ENCODE measurements at places on chromosomes 4 and X.

- no peak overlapping the region for H3K27ac ChIP-seq
- no peaks in the 10 kb centered on the region for H3K27me3 ChIP-seq
- no peak overlapping the region for H3K4me3 ChIP-seq
- no peaks in the 10 kb centered on the region for H3K4me1 ChIP-seq
Measured at GRCh38 chr4:187715466-187715865, 280.1 kb upstream of the ZFP42 start.

DNA sequence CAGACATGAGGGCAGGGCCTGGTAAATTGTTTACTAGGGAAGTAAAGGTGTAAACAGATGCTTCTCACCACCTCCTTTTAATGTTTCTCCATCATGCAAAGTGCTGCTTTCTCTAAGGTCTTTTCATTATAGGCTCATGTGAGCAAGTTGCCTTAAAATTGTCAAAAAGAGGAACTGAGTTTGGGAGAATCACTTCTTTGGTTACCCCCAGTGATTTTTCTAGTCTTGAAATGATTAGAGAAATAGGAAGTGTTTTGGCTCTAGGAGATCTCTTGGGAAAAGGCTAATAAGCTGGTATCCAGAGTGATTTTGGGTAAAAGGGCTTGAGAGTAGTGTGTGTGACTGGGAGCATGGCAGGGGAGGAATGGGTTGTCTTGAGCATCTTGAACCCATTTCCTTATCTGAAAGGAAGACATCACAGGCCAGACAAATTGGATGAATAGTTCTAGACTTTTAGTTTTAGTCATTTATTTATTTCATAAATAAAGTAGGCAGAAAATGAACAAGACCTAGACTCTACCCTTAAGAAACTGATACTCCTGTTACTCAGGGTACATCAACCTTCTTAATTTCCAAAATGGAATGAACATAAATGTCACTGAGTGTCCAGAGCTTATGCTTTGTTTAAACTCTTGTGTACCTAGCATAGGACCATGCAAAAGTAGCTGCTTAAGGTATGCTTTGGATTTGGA, 14.2 kb downstream of the GRPR start:
- H3K4me1 ChIP-seq: no peaks in the 10 kb centered on the region
- H3K4me3 ChIP-seq: no peak overlapping the region
- no peak overlapping the region for H3K27ac ChIP-seq
- no peaks in the 10 kb centered on the region for H3K27me3 ChIP-seq
- no peak for DNase-seq
- H3K36me3 ChIP-seq: no peaks in the 10 kb centered on the region

DNA sequence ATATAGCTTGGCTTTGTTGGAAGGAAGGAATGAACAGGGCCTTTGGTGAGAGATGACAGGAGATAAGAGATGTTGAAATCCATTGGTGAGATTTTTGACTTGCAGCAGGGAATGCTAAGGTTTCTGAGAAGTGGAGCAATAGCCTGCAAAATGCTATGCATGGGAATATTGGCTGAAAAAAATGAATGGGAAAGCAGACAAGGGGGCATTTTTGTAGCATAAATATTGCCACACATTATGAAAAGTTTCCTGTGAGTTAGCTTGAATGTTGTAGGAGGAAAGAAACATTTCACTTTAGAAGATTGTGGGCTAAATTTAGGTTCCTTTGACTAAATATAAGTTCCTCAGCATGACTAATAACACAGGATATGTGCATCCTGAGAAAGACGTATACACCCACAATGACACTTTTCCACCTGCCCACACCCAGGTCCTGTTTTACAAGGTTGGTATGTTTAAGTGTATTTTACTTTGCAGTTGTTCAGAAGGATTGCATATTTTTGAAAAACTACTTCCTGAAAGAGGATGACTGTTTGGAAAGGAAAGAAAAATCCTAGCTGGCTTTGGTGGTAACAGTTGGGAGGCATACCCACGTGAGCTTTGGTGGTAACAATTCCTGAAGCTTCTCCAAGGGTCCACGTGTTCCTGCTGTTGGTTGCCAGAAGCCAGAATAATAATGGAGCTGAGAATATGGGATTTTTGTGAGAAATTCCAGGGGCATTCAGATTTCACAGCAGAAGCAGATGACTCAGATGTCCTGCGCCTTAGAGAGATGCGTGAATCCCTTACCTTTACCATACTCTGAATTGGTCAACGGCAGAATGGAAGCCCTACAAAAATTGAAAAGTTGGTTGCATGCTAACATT, 28.5 kb downstream of the PHEX start:
- DNase-seq: no peak
- H3K27ac ChIP-seq: no peak overlapping the region
- H3K4me1 ChIP-seq: peaks cover 3% of the 10 kb centered on the region
- H3K36me3 ChIP-seq: no peaks in the 10 kb centered on the region

DNA sequence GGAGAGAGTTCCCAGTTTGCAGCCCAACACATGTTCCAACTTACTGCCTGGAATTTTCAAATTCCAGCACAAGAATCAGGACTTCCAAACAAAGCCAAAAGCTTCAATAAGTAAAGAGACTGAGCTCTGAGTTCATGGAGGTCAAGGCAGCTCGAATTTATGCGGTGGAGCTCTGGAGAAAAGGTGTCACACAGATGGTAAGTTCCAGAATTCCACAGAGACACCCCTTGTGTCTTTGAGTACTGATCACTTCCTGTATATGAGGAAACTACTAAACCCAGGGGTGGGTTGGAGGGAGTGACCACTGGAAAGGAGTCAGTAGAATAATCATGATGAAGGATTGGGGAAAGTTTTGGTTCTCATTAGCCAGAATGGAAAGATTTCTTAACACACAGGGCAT, 118.5 kb upstream of the GUCY1A1 start:
- no peak overlapping the region for H3K27ac ChIP-seq
- H3K4me3 ChIP-seq: no peak overlapping the region
- DNase-seq: no peak
- no peaks in the 10 kb centered on the region for H3K36me3 ChIP-seq
- H3K4me1 ChIP-seq: peaks cover 6% of the 10 kb centered on the region
- no peaks in the 10 kb centered on the region for H3K27me3 ChIP-seq

- no peaks in the 10 kb centered on the region for H3K36me3 ChIP-seq
- no peak overlapping the region for H3K4me3 ChIP-seq
- H3K27ac ChIP-seq: no peak overlapping the region
- no peaks in the 10 kb centered on the region for H3K27me3 ChIP-seq
- H3K4me1 ChIP-seq: no peaks in the 10 kb centered on the region
Measured at GRCh38 chr4:18291256-18291655, 269.7 kb upstream of the LCORL start.

DNA sequence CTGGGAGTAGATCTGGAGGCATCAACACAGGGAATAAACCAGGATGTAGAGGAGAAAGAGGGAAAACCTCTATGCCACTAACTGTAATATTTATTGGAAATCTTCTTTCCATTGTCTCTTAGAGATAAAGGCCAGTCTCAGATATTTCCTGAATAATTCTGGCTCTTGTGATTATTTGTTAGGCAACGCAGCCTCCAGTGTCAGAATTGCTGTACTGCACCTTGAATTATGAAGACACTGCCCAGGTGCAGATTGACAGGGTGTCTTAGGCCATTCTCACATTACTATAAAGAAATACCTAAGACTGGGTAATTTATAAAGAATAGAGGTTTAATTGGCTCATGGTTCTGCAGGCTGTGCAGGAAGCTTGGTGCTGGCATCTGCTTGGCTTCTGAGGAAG, 100.7 kb upstream of the ZDHHC15 start:
- no peaks in the 10 kb centered on the region for H3K4me1 ChIP-seq
- no peak overlapping the region for H3K27ac ChIP-seq
- H3K27me3 ChIP-seq: no peaks in the 10 kb centered on the region
- H3K36me3 ChIP-seq: no peaks in the 10 kb centered on the region
- H3K4me3 ChIP-seq: no peak overlapping the region

DNA sequence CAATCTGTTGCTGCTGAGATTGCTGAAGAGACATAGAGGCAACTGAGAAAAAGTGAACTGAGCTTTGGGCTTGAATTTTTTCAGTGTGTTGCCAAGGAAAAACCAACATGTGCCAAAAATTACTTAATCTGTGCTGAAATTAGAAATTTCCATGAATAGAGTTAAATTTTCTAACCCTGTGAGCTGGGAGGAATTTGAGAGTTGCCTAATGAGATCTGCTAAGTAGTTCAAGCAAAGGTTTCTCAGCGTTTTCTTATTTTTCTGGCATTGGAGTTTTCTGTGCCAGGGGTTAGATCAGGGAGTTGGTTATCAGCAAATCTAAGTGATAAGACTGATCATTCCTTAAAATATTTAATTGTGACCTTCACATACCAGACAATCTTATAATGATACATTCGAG, 457.5 kb upstream of the GNPDA2 start:
- DNase-seq: no peak
- H3K27ac ChIP-seq: no peak overlapping the region
- H3K4me3 ChIP-seq: no peak overlapping the region
- no peaks in the 10 kb centered on the region for H3K4me1 ChIP-seq
- H3K36me3 ChIP-seq: no peaks in the 10 kb centered on the region
- H3K27me3 ChIP-seq: no peaks in the 10 kb centered on the region

- H3K4me3 ChIP-seq: no peak overlapping the region
- no peak for DNase-seq
- H3K36me3 ChIP-seq: no peaks in the 10 kb centered on the region
Measured at GRCh38 chr4:118942465-118942864, 53.8 kb downstream of the SYNPO2 start.

DNA sequence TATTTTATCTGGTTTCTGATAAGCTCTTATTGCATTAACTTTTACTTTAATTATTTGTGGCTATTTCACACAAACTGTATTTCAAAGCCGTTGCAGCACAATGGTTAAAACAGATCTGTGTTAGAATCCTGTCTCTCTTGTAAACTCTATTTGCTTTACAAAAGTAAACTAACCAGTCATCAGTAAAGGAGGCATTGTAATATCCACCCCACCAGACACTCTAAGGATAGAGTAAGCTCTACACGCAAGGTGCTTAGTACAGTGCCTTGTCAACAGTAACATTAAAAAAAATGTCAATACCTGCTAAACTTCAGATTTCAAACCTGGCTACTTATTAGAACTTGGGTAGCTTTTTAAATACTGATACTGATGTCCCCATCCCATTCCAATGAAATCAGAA, 228.4 kb downstream of the RCHY1 start:
- H3K27ac ChIP-seq: no peak overlapping the region
- no peaks in the 10 kb centered on the region for H3K27me3 ChIP-seq
- DNase-seq: no peak
- no peaks in the 10 kb centered on the region for H3K36me3 ChIP-seq
- H3K4me1 ChIP-seq: no peaks in the 10 kb centered on the region

DNA sequence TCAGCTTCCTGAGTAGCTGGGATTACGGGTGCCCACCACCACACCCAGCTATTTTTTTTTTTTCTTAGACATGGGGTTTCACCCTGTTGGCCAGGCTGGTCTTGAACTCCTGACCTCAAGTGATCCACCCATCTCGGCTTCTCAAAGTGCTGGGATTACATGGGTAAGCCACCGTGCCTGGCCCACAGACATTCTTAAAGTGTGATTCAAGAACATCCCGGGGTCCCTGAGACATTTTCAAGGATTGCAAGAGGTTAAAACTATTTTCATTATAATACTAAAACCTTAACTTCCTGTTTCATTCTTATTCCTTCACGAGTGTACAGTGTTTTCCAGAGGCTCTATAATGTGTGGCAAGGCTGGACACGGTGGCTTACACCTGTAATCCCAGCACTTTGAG, 318.7 kb downstream of the CAMK2D start:
- no peaks in the 10 kb centered on the region for H3K36me3 ChIP-seq
- no peak overlapping the region for H3K27ac ChIP-seq
- peaks cover 9% of the 10 kb centered on the region for H3K4me1 ChIP-seq
- DNase-seq: no peak
- no peaks in the 10 kb centered on the region for H3K27me3 ChIP-seq

DNA sequence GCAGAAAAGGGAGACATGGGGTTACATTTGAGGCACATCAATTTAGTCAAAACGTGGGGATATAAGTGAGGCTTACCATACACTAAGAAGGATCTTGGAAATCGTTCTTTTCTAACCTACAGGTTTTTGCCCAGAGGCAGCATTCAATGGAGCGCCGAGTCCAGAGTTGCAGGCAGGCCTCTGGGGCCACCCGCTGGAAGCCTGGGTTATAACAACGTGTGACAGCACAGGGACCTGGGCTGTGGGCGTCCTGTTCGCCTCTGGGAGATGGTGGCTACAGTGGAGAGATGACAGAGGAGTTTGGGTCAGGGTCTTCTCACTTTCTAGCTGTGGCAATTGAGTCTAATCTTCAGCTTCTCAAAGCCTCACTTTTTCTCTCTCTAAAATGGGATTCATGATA, 53.9 kb downstream of the ENPP6 start:
- no peak for DNase-seq
- peaks cover 10% of the 10 kb centered on the region for H3K4me1 ChIP-seq

- no peak overlapping the region for H3K4me3 ChIP-seq
- no peaks in the 10 kb centered on the region for H3K27me3 ChIP-seq
- no peaks in the 10 kb centered on the region for H3K36me3 ChIP-seq
- no peak overlapping the region for H3K27ac ChIP-seq
Measured at GRCh38 chr4:156191044-156191781, 237.5 kb upstream of the CTSO start.

DNA sequence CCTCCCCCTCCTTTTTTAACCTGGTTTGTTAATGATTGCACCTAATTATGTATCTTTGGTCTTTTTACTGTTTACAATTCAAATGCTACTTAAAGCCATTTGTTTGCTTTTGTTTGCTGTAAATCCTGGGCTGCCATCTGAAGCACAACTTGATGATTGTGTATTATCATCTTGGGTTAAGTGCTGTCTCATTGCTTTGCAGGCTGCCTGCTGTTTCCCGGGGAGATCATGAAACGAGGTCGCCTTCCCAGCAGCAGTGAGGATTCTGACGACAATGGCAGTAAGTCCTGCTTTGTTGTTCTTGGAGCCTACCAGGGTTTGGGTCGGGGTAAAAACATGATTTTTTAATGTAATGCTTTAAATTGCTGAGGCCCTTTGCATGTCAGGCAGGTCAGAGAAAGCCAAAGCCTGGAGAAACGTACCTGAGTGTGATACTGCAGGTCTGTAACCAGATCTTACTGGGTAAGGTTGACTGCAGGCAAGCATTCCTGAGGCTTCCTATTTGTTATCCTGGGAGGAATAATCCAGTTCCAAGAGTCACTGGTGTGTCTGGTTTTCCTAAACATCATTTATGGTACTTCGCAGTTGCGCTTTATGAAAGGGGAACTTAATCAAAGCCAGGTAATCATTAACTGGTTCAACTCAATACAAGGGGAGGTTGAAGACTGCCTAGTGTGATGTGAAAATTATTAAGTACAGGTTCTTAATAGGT, 22.2 kb downstream of the JADE1 start:
- H3K4me3 ChIP-seq: no peak overlapping the region
- DNase-seq: no peak
- no peaks in the 10 kb centered on the region for H3K27me3 ChIP-seq
- peaks cover 43% of the 10 kb centered on the region for H3K36me3 ChIP-seq

DNA sequence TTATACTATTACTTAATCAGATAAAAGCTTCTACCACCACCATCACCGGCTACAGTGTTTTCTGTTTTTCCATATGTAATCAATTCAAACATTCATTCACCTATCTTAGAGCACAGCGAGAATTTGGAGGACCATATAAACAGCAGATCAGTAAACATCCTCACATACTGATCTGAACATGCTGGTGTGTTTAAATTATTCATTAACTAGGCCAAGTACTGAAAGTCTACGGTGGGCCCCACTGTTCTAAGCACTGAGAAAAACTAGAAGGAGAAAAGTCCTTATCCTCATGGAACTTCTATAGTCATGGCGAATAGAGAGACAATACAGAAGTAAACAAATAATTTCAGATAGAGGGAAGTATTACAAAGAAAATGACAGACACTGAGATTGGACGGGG, 176.6 kb downstream of the NR3C2 start:
- DNase-seq: no peak
- no peak overlapping the region for H3K27ac ChIP-seq
- H3K27me3 ChIP-seq: no peaks in the 10 kb centered on the region
- no peak overlapping the region for H3K4me3 ChIP-seq

GRCh38 chr4:112901962-112902411, 147.5 kb upstream of the ANK2 start:
- no peak overlapping the region for H3K4me3 ChIP-seq
- no peaks in the 10 kb centered on the region for H3K36me3 ChIP-seq
- no peaks in the 10 kb centered on the region for H3K4me1 ChIP-seq
